ENCODE measurements at places on chromosomes 7 and 10.

GRCh38 chr7:38154278-38154677 is 23.8 kb upstream of the STARD3NL start:
- no peak for DNase-seq

GRCh38 chr10:102473445-102474331 is 22.3 kb upstream of the C10orf95 start:
- no peak for DNase-seq

GRCh38 chr7:2520131-2520760 is 672 bp downstream of the LFNG start:
- no peak for DNase-seq

DNA sequence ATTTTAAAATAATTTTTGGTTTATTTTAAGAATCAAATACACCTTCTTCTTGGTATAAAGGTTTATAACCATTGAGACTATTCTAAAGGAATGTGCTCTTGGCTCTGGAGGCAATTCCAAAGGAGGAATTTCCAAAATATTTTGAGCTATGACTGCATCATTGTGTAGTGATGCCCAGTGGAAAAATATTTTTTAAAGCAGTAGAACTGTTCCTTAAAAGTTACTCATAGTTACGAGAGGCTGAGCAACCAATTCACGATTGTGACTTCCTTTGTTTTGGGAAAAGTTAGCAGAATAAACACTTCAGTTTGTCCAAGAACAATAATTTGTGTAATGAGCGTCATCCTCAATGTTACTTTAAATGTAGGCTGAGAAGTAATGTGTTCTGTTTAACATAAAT is 233.6 kb downstream of the BAMBI start:
- no peak for DNase-seq

DNA sequence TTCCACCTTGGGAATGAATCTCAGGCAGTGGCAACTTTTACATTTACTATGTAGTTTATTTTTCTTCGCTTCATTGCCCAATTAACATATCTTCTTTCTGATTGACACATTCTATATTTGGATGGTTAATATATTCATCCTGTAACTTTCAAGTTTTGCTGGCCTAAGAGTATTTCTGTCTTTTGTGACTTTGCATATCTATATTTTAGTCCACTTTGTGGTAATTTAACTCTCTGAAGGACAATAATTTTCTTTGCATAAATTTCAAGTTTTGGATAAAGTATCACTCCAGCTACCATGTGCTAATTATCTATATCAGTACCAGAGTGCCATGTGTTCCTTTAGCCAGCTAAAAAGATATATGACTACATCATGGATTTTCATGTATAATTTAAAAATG is 151.5 kb upstream of the KAT6B start:
- no peak for DNase-seq

GRCh38 chr10:118986815-118987790 is 42.4 kb upstream of the NANOS1 start:
- no peak for DNase-seq

- no peak for DNase-seq
Observed at GRCh38 chr10:101536800-101537199, 51.3 kb downstream of the POLL start.

GRCh38 chr7:6056616-6057015 is 25.4 kb downstream of the ANKRD61 start:
- no peak for DNase-seq

- DNase-seq = no peak
Observed at GRCh38 chr7:36160313-36160712, 7.3 kb downstream of the EEPD1 start.

DNA sequence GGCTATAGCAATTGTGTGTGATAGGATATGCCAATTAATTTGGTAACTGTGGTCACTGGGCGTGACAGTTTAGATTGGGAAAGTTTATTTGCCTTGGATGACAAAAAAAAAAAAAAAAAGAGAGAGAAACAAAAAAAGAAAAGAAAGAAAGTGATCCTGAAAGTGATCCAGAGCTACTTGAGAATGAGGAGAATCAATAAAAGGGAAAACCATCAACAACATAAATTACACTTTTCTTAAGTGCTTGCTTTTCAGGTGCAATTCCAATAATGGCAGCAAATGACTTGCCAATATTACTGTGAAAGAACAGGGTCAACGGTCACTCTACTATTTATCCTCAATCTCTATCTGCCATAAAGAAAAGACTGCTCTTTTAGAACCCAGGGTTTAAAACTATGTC is 191.8 kb upstream of the SEMA3C start:
- no peak for DNase-seq

- no peak for DNase-seq
Observed at GRCh38 chr7:130648580-130648979, 20.0 kb downstream of the COPG2 start.

GRCh38 chr7:2102375-2102723 is 130.4 kb downstream of the MAD1L1 start:
- DNase-seq = no peak

GRCh38 chr10:129531195-129531968 is 64.3 kb downstream of the MGMT start:
- no peak for DNase-seq

GRCh38 chr7:104929921-104930320 is 84.1 kb upstream of the KMT2E start:
- DNase-seq = no peak

DNA sequence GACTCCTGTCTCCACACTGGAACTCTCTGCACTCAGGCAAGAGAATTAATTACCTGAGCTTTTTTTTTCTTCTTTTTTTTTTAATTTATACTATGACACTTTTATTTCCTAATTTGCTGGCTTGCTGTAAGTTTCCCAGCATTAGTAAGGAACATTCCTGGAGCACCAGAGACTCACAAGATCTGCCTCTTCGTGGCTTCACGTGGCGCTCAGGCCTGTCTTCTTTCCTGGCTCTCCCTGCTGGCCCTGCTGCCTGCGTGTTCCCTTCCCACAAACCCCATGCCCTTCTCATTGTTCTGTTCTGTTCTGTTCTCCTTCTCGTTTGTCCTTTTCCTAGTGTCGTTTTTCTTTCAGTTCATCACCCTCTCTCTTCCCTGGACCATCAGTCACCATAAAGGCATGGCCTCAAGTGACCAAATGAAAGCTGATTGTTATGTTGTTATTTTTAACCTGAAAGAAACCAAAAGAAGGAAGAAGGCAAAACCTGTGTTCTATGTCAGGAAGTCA is 591.6 kb upstream of the PFKP start:
- peak; percentile 86 for DNase-seq

GRCh38 chr10:132459301-132460003 is 62.5 kb downstream of the PWWP2B start:
- no peak for DNase-seq

DNA sequence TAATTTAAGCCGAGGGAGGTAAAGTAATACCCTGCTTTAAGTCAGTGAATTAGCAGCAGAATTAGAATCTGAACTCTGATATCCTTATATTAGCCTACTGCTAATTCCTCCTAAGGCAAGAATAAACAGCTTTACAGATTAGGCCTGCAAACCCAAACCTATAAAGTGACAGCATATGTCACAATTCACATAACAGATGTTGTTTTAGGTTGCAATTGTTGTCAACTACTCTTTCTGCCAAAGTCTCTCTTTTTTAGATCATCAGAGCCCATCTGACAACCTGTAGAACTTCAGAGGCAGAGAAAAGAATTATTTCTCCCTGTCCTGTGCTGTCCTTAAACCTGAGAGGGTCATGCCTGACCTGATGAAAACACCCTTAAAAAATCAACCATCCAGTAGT is 167.2 kb downstream of the PRKG1 start:
- DNase-seq = no peak

- no peak for DNase-seq
Observed at GRCh38 chr10:116073001-116073400, 200.0 kb downstream of the GFRA1 start.

DNA sequence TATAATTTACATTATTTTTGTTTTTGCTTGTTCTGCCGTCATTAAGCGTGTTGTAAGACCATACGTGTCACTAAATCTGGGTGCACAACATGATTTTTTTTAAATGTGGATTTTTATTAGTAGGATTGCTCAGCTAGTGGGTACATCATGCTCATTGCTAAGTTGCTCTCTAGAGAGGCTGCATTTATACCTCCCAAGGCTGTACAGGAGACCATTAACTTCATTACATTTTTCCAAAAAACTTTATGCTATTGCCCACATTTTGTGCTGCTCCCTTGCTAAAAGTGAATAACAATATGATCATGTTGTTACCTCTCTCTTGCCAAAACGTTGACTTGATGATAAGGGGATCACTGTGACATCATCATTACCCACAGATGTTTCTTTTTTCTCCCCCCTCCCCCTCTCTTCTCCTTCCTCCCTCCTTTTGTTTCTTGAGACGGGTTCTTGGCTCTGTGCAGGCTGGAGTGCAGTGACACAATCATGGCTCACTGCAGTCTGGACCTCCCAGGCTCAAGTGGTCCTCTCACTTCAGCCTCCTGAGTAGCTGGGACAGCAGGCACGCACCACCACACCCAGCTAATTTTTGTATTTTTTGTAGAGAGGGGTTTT is 65.1 kb downstream of the BMPR1A start:
- DNase-seq = no peak

GRCh38 chr7:22653951-22654350 is 73.0 kb upstream of the IL6 start:
- no peak for DNase-seq

- no peak for DNase-seq
Observed at GRCh38 chr10:132450825-132451505, 54.0 kb downstream of the PWWP2B start.

DNA sequence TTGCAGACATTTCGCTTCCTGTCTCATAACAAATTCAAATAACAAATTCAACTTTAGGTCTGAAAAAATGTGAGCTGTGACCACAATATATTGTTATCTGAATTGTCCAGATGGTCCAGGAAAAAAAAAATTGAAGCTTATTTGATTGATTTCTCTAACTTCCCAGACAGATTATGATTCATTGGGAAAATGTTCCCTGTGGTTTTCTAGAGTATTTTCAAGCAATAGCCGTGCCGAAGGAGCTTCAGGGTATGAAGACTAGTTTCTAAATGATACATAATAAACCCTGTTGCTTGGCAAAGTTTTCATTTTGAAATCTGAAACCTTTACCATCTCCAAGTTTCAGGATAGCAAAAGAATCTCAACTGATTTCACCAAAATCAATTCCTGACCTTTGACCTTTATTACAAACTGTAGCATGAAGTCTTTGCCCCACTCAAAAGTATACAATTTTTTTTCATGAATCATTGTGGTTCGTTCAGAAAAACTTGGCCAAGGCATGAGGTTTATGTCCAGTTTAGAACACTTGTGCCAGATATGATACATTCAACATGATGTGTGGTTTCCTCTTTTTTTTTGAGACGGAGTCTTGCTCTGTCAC is 109.9 kb downstream of the JCAD start:
- DNase-seq = no peak

- peak; percentile 69 for DNase-seq
Observed at GRCh38 chr10:30587522-30588031, 42.0 kb downstream of the LYZL2 start.
